Activated CD4-positive, alpha-beta memory T cell treated with anti-CD3 and anti-CD28 coated beads for 36 hours (primary cell): ENCODE measurements at places on chromosomes 3 and 15.

GRCh38 chr3:194084284-194084683, 51.7 kb upstream of the HES1 start:
- peak; percentile 59 for DNase-seq

GRCh38 chr15:49101536-49101935, 53.9 kb downstream of the COPS2 start:
- no peak for DNase-seq

- DNase-seq, result no peak
These were observed 165.2 kb downstream of the GREM1 start for GRCh38 chr15:32882955-32883354.

DNA sequence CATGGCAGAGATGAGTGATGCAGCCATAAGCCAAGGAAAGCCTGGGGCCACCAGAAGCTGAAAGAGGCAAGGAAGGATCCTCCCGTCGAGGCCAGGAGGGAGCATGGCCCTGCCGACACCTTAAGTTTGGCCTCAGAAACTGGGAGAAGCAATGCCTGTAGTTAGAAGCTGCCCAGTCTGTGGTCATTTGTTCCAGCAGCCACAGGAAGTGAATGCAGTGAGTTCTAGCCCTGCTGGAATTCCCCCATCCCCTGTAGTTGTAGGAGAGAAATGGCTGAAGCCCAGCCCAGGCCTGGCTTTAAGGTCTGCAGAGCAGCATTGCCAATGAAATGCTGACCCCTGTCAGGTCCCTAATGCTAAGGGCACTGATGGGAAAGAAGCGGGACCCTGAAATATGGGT, 12.2 kb upstream of the CHSY1 start:
- DNase-seq, result no peak

DNA sequence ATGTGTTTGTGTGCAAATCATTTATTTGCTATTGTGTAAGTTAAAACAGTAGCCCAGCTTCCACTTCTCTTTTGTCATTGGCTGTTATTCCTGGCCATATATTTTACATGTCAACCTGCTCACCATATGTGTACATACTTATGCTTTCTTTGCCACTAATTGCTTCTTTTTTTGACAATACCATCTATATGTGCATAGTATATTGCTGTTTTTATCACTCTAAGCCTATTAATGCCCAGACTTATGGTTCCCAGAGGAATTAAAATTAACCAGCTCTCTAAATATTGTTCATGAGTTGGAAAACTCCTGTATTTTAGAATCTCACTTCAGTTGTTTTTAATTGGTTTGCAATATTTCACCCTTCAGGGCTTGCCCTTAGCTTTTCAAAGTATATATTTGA, 428.9 kb downstream of the MECOM start:
- DNase-seq, result no peak

- no peak for DNase-seq
These were observed 18.2 kb upstream of the AMOTL2 start for GRCh38 chr3:134392336-134392983.

DNA sequence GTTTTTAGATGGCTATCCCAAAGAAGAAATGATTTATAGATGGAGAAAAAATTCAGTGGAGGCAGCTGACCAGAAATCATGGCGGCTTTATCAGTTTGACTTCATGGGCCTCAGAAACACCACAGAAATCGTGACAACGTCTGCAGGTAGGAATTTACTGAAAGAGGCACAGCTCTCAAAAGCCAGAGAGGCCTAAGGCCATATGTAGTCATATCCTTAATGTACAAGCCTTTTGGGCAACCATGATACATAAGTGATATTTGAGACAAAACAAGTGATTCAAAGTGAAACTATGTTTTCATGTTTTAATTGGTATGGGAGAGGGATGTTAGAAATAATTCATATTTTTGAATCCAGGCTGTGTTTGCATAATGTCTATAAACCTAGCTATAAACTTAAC, 509.7 kb downstream of the GABRG3 start:
- no peak for DNase-seq

- no peak for DNase-seq
These were observed 46.1 kb downstream of the USP50 start for GRCh38 chr15:50500352-50500751.

- no peak for DNase-seq
These were observed 245.5 kb upstream of the MANF start for GRCh38 chr3:51139616-51140015.

DNA sequence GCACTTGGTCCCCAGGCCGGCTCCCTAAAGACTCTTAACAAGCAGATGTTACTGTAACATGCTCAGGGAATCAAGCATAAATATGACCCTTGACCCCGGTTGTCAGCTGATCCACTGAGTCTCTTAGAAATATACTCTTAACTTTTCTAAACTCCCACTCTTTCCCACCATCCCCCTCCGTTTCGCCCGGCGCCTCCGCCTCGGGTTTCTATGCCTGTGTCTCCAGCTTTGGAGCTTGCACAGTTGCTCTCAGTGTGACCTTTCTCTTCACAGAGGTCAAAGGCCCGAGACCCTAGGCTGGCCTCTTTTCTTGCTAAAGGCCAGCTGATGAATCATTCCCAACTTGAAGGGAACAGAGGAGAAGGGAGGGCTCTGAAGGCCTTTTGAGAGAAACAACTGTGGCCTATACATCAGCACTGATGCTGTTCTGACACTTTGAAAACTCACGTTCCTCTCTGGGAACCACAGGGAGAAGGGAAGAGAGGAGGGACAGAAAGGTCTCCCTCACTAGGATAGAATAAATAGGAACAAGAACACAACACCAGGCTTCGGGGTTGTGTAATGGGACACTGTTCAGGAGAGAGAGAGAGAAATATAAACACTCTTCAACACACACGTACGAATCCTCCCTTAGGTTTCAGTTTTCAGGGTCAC, 484.5 kb upstream of the NR2F2 start:
- no peak for DNase-seq

DNA sequence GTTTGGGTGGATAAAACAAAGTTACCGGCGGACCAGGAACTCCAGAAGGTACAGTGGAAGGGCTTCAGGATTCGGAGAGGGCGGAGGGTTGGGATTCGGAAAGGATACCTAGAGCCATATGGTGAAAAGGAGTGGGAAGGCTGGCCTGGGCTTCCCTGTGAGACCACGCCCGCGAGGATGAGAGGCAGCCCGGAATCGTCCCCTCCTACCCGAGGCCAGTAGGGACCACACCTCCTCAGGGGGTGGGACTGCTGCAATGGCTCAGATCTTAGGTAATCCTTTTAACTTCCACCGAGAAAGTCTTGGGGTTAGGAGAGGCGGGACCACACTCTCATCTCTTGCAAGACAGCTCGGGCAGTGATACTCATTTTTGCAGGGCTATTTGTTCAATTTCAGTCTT, 511.3 kb downstream of the OCA2 start:
- DNase-seq, result no peak

GRCh38 chr3:12579905-12580304, 23.0 kb downstream of the MKRN2 start:
- no peak for DNase-seq

GRCh38 chr3:154783061-154783460, 297.1 kb upstream of the MME start:
- DNase-seq, result no peak

DNA sequence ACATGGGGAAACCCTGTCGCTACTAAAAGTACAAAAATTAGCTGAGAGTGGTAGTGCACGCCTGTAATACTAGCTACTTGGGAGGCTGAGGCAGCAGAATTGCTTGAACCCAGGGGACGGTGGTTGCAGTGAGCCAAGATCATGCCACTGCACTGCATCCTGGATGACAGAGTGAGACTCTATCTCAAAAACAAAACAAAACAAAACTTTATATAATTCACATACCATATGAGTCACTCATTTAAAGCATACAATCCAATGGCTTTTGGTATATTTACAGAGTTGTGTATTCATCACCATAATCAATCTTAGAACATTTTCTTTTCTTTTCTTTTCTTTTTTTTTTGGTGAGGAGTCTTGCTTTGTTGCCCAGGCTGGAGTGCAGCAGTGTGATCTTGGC, 8.7 kb downstream of the PXK start:
- DNase-seq, result no peak

DNA sequence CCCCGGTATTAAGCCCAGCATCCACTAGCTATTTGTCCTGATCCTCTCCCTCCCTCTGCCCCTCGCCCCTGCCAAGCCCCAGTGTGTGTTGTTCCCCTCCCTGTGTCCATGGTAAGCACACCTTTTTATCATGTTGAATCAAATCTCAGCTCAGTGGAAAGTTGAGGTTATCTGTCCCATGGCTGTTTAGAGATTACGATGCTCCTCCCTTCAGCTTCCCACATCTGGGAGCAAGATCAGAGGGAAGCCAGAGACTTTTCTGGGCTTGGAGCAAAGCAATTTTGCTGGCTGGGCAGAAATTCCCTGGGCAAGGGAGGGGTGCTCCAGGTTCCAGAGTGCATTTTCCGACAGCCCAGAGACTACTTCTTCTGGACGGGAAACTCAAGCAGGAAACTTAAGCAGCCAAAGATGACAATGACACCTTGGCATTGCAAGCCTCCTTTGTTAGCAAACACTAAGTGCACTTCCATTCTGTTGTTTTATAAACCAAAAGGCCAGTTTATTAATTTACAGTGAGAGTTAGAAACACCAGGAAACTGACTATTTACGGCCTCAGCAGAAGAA, 104.5 kb downstream of the MESD start:
- no peak for DNase-seq

DNA sequence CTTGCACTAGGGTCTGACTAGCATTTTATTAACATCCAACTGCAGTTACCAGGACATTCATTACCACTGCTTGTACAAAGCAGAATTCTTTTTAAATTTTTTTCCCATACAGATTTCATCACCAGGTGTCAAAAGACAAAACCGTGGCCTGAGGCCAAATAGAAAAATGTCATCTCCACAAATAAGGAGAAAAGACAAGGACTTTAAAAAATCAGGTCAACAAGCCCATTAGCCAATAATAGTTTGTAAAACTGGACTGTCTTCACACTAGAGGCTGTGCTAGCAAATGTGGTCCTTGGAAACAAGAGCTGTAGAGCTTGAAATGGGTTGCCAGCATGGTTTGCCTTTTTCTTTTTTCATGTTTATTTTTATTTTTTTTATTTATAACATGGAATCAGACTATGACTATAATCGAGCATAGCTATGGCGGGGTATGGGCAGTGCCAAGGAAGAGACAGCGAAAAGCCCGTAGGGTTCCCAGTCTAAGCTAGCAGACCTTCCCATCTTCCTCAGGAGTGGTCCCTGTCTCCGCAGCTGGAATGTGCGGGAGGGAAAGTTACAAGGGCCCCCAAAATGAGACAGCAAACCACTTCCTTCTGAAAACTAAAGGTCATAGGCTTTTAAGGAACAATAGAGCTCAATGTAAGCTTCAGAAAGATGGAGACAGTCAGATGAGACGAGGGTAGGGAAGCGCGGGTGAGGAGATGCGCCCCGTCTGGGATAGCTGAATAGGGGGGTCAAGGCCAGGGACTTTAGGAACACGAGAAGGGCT, 1.5 kb downstream of the PTPN9 start:
- peak; percentile 13 for DNase-seq

DNA sequence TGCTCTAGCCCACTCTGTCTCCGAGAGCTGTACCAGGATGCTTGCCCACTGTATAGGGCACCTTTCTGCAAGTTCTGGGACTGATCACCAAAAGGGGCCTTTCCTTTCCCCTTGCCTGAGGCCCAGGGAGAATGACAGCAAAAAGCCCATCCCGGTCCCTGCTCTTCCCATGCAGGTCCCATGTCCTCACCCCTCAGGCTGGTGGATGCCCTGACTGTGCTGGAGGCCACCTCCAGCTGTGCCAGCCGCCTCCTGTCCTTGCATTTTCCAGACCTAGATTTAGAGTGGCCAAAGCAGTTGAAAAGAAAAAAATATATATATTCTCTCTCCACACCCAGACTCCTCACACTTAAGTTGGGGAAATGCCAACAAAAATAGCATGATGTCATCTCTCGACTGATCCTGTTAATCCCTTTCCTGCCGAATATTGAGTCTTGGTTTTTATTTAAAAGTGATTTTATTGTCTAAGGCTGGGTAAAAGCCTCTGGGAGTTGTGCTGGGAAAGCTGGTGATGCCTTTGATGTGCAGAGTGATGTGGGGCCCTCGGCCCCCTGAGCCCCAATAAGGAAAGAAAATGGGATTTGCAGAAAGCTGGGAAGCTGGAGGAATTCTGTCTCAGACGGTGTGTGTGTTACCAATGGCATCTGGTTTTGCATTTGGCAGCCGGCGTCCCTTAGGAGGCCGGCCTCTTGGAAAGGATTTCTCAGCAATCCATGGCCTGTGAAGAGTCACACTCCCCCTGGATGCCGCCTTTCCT, 29.3 kb upstream of the TPM1 start:
- no peak for DNase-seq

DNA sequence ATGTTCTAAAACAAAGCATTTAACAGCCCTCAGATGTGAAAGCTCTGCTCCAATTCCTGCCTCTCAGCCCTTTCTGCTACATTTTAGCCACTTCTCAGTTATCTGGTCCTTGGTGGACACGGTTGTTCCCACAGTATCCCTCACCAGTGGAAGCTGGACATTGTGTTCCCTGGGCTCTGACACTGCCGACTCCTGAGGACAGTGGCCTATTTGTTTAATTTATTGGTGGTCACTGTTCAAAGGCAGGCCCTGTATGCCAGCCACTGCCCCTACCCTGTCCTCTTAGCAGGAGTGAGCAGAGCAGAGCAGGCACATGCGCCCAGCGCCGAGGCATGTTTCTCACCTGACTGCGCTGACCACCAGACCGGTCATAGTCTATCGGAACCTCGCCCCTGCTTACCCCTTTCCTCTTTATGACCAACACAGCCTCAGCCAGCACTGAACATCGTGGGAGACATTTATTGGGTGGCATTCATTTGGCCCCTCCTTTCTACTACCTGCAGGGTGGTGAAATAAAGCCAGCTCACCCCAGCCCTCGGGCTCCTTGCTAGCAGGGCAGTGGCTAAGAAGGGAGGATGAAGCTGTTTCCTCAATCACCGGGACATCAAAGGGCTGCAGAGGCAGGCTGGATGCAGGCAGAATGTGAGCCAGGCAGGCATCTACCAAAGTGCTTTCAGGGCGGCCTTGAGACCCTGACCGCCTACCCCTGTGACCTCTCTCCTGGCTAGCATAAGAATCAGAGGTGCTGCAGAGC, 54.3 kb upstream of the HACD2 start:
- DNase-seq, result no peak

GRCh38 chr15:77070180-77070494, 772 bp downstream of the TSPAN3 start:
- no peak for DNase-seq

DNA sequence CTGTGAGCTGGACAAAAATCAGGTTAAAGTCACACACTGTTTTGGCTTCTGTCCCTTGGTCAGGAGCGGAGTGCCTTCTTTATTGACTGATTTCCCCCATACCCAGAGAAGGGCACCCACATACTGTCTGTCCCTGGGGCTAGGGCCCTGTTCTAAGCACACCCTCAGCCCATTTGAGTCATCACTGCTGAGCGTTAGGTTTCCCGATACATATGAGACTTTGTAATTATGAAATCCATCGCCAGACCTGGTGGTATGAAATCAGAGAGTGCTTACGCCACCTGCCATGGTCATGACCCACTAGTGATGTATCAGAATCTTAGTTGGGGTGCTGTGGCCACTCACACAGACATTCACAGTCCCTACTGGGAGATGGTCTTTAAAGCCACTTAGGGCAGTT, 96.8 kb downstream of the CHDH start:
- peak; percentile 15 for DNase-seq

- no peak for DNase-seq
These were observed 2.9 kb upstream of the GRM2 start for GRCh38 chr3:51703761-51704510.
